ENCODE measurements at places on chromosomes 16 and 17. TPM values are rescaled to one million over a fixed set of nuclear protein-coding genes. Genes with fewer than 3 reads are reported as not detected.

The GLP2R gene
- 0.66 TPM for total RNA-seq

The KCNH4 gene
- total RNA-seq = not detected

The HBA2 gene
- not detected for total RNA-seq

The KRT33A gene
- not detected for total RNA-seq

The KRT39 gene
- 0.43 TPM for total RNA-seq

The MYH13 gene
- not detected for total RNA-seq

The ARHGAP23 gene
- 76.7 TPM for total RNA-seq

The ZNRF1 gene
- total RNA-seq = 26.3 TPM

The CAVIN1 gene
- 437 TPM for total RNA-seq

The KRT33B gene
- total RNA-seq = not detected

The CBX2 gene
- total RNA-seq = 3.4 TPM

The GFOD2 gene
- total RNA-seq = 12.0 TPM

The SLC22A31 gene
- total RNA-seq = 0.57 TPM

The PRR14 gene
- total RNA-seq = 18.9 TPM

The EZH1 gene
- 20.5 TPM for total RNA-seq

The DRG2 gene
- 45.8 TPM for total RNA-seq

The FAM20A gene
- 0.57 TPM for total RNA-seq

The LRRC75A gene
- total RNA-seq = 0.72 TPM

The C17orf75 gene
- 15.2 TPM for total RNA-seq

The OR1A1 gene
- not detected for total RNA-seq

The CSNK2A2 gene
- total RNA-seq = 27.8 TPM

The KRTAP2-1 gene
- total RNA-seq = not detected

The CCDC43 gene
- 35.5 TPM for total RNA-seq

The SMIM22 gene
- not detected for total RNA-seq

The PSMB10 gene
- total RNA-seq = 51.4 TPM

The ABCC3 gene
- total RNA-seq = 31.1 TPM

The PRSS8 gene
- not detected for total RNA-seq

The EPN3 gene
- not detected for total RNA-seq

The KCNG4 gene
- total RNA-seq = not detected

The ZNF423 gene
- total RNA-seq = under 0.01 TPM

The NPTX1 gene
- total RNA-seq = 31.9 TPM

The FOXJ1 gene
- not detected for total RNA-seq

Measured in placental pericyte (primary cell).